ENCODE measurements at places on chromosomes 1 and 21.
A peak's percentile ranks its signal among the peaks of the same experiment; 100 is the strongest.

DNA sequence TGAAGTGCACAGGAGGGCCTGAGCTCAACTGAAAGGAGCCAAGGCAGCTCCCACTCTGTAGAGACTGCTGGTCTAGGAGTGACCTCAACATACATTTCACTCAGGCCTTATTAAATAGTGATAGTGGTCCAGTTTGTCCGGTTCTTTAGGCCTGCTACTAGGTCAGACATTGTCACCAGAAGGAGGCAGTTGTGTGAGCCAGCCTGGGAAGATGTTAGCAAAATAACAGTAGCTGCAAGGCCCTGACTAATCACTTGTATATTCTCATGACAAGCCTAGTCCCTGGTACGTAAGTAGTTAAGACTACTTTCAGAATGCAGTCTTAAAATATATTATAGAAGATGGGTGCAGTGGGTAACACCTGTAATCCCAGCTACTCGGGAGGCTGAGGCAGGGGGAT lies 264.0 kb upstream of the CAMK1G start:
- no peak for DNase-seq

GRCh38 chr1:54543729-54544496 lies 4.1 kb upstream of the ACOT11 start:
- no peak for DNase-seq

GRCh38 chr1:92030656-92031107 lies 897 bp downstream of the EPHX4 start:
- no peak for DNase-seq

DNA sequence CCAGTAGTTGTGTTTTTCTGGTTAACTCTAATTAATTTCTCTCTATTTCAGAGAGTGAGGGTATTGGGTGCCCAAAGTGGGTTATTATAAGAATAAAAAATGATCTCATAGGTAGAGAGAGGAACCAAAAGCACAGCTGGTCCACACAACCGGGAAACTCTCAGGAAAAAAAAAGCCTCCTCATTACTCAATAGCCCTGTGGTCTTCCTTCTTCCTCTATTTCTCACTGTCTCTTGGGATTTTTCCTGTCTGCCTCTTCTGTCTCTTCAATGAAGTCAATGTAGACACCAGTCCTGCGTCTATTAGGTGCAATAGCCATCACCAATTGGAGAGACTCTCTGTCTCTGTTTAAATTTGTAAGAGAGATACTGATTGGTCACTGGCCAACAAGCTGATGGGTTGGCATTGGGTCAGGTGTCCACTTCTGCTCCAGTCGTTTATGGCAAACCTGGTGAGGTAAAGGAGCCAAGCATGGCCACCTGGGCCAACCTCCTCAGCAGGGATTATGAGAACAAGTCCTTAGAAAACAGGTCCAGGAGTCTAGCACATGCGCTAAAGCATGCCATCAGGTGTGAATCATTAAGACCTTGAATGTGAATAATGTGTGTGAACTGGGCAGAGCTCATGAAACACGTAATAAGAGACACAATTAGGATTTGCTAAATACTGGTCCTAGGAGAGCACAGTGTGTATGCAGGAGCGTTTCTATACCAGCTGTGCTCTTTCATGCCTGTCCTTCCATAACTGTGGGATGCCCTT lies 443.0 kb upstream of the RUNX1 start:
- no peak for DNase-seq

GRCh38 chr1:2480986-2481364 lies 4.9 kb downstream of the PLCH2 start:
- DNase-seq: no peak

DNA sequence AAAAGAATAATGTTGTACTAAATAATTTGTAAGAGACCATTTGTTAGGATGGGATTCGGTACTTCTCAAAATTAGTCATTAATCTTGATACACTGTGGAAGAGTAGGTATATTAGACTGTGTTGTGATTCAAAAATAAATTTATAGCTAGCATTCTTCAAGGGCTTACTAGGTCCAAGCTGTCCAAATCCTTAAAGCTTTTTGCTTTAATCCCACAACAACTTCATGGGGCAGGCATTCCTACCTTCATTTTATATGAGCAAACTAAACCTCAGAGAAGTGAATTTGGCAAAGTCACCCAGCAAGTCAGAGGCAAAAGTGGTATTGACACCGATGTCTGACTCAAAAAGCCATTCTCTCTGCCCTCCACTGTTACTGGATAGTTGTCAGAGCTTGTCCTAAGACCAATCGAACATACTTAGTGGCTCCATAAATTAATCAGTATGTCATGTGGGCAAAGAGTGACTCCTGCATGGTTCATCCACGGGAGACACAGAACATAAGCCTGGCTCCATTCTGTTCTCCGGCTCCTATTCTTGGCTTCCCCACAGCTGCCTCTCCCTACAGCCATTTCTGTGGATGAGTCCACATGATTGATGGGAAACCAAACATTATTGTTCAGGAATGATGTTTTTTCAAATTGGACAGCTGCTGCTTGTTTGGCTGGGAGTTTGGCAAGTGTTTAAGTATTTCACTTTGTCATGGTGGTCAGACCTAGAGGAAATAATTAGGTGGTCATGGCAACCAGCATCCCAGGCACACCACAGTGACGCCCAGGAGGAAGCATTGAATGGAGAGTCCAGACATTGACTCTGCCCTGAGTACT lies 133.4 kb upstream of the FGGY start:
- no peak for DNase-seq

GRCh38 chr1:55257958-55258357 lies 42.8 kb upstream of the USP24 start:
- DNase-seq: no peak

DNA sequence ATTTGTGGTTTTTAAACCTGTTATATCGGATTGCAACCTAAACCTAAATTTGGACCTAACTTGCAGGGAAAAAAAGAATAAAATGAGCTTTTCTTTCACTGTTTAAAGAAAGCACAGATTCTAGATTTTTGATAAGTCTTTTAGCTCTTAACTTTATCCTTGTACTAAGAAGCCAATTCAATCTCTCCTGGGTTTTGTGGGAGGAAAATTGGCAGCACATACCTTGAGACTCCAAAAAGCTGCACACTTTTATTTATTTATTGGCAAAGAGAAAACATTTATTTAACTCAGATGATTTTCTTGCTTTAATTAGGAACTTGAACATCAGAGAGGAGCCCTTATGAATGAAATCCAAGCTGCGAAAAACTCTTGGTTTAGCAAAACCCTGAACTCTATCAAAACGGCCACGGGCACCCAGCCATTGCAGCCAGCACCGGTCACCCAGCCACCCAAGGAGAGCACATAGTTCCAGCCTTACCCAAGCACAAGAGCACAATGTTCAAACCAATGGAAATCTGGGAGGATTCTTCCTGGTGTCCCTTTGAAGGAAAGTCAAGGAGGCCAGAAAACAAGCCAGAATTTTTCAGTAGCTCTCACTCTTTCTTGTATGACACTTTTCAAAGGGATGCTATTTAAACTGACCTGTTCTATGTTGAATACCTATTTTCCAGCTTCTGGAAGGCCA lies 10.1 kb upstream of the CACYBP start:
- DNase-seq: no peak

DNA sequence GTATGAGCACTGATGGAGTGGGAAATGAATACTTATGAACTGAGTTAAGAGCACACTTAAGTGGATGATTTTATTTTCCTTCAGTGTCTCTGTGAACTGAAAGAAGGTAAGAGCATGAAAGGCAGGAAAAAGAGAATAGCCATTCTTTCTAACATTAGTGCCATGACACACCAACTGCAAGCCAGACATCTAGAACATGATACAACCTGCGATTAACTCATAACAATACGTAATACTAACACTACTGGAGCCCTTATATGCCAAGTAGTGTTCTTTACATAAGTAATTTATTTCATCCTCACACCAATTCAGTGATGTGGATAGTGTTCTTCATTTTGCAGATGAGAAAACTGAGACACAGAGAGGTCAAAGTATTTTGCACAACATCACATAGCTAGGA lies 56.7 kb downstream of the PRRX1 start:
- DNase-seq: no peak

- no peak for DNase-seq
Observed at GRCh38 chr21:37208056-37208721, 58.9 kb downstream of the VPS26C start.

GRCh38 chr1:222750651-222751050 lies 13.6 kb downstream of the FAM177B start:
- DNase-seq: no peak

- DNase-seq: no peak
Observed at GRCh38 chr1:156805766-156806511, 10.7 kb downstream of the SH2D2A start.

DNA sequence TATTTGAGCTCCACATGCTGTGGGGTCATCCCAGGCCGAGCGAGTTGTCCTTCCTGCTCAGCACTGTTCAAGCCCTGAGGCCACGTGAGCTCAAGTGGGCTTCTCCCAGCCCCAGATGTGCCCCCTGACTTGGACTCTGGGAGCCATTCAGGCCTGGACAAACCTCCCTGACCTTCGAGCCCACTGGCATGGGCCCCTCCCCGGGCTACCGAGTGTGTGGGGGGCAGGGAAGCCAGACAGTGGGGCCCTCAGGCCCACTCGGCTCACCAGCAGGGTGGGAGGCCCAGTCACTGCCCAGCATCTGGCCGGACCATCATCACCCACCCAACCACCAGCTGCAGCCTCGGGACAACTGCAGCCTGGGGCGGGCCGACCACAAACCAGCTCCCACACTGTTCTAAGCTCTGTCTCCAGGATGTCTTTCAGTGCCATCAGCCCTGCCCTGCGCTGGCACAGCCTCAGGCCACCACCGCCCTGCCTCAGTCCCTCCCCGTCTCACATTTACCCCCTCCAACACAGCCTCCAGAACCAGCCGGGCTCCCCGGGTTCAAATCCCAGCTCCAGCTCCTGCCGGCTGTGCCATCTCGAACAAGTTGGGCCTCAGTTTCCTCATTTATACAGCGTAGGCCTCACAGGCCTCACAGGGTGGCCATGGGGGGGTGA lies 20.9 kb upstream of the PLEKHG5 start:
- no peak for DNase-seq

GRCh38 chr1:18283601-18284385 lies 176.2 kb downstream of the IGSF21 start:
- no peak for DNase-seq

- no peak for DNase-seq
Observed at GRCh38 chr1:213381572-213382084, 330.6 kb downstream of the RPS6KC1 start.

GRCh38 chr1:112704391-112704933 lies 2.5 kb downstream of the RHOC start:
- no peak for DNase-seq

GRCh38 chr1:17998889-17999288 lies 108.7 kb upstream of the IGSF21 start:
- DNase-seq: no peak

GRCh38 chr21:31098576-31099005 lies 60.3 kb upstream of the KRTAP19-8 start:
- DNase-seq: peak; percentile 24

GRCh38 chr1:77796695-77797405 lies 17.4 kb downstream of the MIGA1 start:
- DNase-seq: no peak

- DNase-seq: no peak
Observed at GRCh38 chr1:38454749-38455441, 404.7 kb downstream of the RRAGC start.

- no peak for DNase-seq
Observed at GRCh38 chr1:15352128-15352957, 57.3 kb upstream of the EFHD2 start.

DNA sequence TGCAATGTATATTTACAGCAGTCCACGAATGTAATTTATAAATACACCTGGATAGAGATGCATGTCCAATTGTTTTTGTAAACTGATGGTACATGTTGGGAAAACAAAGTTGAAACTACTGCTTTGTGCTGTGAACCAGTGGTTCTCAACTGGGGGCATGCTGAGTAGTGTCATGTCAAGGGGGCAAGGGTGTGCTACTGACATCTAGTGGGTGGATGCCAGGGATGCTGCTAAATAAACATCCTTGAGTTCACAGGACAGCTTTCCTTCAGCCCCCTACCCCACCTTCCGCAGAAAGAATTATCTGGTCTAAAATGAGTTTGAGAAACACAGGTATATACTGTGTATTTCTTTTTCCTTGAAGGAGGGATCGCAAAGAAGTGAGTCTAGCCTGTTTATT lies 95.9 kb downstream of the RASAL2 start:
- peak; percentile 19 for DNase-seq

DNA sequence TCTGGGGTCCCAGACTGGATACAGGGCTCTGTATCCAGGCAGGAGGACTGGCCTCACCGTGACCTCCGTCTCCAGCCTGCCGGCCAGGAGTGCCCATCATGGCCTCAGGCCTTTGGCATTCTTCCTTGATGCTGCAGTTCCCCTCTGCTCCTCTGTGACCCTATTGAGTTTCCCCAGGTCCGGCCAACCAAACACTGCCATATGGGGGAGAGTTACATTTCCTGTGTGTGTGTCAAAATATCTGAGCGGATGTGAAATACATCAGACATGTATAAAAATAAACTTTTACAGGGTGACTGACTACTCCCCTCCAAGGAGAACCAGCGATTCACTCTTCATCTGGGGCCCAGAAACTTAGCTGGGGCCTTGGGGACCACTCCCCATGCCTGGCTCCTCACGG lies 10.2 kb upstream of the UBL4B start:
- DNase-seq: no peak

GRCh38 chr1:40692429-40692895 lies 958 bp downstream of the NFYC start:
- DNase-seq: no peak

- DNase-seq: peak; percentile 5
Observed at GRCh38 chr1:42924851-42925760, 33.6 kb downstream of the SLC2A1 start.

- DNase-seq: no peak
Observed at GRCh38 chr1:216846339-216846738, 123.1 kb upstream of the ESRRG start.

DNA sequence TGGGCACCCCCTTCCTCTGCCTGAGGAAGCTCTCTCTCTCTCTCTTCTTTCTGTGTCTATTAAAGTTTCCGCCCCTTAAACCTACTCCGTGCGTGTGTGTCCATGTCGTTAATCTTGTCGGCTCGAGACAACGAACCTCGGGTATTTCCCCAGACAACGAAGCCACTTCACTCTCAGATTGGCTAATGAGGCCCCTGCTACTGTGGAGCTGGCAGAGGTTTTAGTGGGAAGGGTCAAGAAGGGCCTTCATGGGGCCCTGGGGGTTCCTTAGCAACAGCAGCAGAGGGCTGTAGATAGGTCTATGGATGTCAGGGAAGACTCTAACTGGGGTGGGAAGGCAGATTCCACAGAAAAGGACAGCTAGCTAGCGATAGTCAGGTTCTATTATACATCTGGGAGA lies 239.8 kb upstream of the RAB4A start:
- no peak for DNase-seq

- no peak for DNase-seq
Observed at GRCh38 chr1:228294717-228295116, 86.9 kb downstream of the OBSCN start.
